ENCODE measurements at places on chromosomes 11 and 22. TPM values are rescaled to one million over a fixed set of nuclear protein-coding genes. Genes with fewer than 3 reads are reported as not detected.

The OR56B1 gene
- total RNA-seq, result not detected

The PANX3 gene
- not detected for total RNA-seq

The DLG2 gene
- total RNA-seq, result 5.8 TPM

The PRDX5 gene
- 257 TPM for total RNA-seq

The ATL3 gene
- 320 TPM for total RNA-seq

The ZP1 gene
- not detected for total RNA-seq

The SLN gene
- total RNA-seq, result not detected

The NRGN gene
- 0.27 TPM for total RNA-seq

The ISX gene
- not detected for total RNA-seq

The TYR gene
- not detected for total RNA-seq

The OR10A2 gene
- total RNA-seq, result not detected

The TRIM51 gene
- not detected for total RNA-seq

The AMPD3 gene
- total RNA-seq, result 7.0 TPM

The POU2F3 gene
- 0.90 TPM for total RNA-seq

The HBD gene
- 4.8 TPM for total RNA-seq

The CELSR1 gene
- total RNA-seq, result 4.3 TPM

All from fibroblast of the aortic adventitia (primary cell).